ENCODE measurements at places on chromosomes 7 and 10.
A peak's percentile ranks its signal among the peaks of the same experiment; 100 is the strongest.

GRCh38 chr10:75408911-75409885 lies 7.6 kb upstream of the ZNF503 start:
- no peak for DNase-seq

DNA sequence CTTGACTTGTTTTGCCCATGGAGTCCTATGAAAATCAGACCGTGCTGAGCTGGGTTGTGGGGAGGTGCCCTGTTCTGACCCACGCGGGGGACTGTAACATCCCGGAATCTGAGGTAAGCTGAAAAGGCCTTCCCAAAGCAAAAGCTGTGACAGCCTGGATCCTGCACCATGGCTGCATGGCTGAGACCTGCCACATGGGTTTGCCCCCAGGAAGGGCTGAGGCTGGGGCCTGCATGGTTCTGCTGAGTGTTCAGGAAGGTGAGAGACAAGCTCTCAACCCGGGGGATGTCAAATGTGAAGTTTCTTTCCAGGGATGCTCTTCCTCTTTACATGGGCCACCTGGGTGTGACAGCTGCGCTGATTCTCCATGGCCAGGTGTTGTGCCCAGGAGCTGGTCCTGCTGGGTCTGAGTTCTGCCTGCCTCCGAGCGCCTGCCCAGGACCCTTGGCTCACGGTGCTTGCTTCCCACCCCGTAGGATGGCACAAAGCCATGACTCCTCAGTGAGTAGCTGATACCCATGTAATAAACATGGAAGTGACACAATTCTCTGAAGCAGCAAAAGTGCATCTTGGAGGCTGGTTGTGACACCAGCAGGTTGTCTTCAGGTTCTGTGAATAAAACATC lies 58.3 kb downstream of the VIPR2 start:
- no peak for DNase-seq

DNA sequence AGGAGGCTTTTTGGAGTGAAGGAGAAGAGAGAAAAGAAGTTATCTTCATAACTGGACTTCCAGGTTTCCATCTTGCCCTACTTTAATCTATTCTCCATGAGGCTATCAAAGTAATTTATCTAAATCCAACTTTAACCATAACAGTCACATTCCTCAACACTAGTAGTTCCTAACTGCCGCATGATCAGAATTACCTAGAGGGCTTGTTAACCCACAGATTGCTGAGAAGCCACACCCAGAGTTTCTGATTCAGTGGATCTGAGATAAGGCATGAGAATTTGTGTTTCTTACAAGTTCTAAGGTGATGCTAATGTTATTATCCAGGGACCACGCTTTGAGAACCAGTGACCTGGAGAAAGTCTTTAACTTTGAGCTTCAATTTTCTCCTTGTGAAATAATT lies 8.3 kb upstream of the COL1A2 start:
- no peak for DNase-seq

GRCh38 chr10:102230264-102230860 lies 4.3 kb downstream of the ELOVL3 start:
- DNase-seq, result no peak

- peak; percentile 79 for DNase-seq
Observed at GRCh38 chr10:100338434-100339036, 8.5 kb upstream of the SCD start.

DNA sequence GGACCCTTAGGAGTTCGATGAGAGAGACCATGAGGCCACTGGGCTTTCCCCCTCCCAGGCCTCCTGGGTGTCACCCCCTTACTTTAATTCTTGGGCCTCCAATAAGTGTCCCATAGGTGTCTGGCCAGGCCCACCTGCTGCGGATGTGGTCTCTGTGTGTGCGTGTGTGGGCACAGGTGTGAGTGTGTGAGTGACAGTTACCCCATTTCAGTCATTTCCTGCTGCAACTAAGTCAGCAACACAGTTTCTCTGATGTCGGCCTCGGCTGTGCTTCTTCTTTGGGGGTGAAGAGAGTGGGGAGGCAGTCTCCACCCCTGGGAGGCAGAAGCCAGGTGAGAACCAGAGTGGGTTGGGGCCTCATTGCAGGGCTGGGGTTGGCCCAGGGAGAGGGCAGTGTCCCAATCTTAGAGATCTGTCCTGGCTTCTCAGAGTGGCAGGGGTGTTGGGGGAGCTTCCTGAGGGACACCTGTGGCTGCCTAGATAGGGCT lies 1.5 kb downstream of the PVRIG start:
- peak; percentile 70 for DNase-seq

DNA sequence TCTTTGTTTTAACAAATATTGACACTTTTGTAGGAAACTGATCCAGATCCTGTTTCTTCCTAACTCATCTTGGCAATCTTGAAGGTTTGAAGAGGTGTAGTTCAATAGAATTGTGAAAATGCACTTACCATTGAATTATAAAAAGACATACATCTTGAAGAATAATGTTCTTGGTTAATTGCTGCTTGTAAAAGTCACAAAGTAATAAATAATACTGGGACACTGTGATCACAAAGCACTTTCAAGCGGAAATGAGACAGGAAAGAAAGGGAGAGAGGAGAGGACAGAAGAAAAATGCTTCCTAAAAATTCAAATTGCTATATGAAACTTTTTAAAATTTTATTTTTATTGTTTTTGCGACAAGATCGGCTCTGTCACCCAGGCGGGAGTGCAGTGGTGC lies 15.2 kb upstream of the NFE2L3 start:
- no peak for DNase-seq

DNA sequence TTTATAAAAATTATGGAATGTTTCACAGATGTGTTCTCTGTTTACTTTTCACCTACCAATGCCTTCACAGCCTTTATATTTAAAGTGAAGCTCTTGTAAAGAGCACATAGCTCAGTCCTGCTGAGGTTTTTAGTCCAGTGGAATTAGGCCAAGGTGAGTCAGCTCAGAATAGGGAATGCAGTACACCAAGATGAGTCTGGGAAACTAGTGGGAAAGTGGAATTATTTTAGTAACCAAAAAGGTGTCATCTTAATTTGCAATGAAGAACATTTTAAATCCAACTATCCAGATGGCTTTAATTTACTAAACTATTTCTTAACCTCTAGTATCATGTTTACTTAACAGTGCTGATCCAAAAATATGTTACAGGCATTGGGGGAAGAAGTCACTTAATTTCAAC lies 236.3 kb upstream of the CTBP2 start:
- DNase-seq, result no peak

GRCh38 chr10:102850025-102850518 lies 4.0 kb upstream of the BORCS7 start:
- no peak for DNase-seq

DNA sequence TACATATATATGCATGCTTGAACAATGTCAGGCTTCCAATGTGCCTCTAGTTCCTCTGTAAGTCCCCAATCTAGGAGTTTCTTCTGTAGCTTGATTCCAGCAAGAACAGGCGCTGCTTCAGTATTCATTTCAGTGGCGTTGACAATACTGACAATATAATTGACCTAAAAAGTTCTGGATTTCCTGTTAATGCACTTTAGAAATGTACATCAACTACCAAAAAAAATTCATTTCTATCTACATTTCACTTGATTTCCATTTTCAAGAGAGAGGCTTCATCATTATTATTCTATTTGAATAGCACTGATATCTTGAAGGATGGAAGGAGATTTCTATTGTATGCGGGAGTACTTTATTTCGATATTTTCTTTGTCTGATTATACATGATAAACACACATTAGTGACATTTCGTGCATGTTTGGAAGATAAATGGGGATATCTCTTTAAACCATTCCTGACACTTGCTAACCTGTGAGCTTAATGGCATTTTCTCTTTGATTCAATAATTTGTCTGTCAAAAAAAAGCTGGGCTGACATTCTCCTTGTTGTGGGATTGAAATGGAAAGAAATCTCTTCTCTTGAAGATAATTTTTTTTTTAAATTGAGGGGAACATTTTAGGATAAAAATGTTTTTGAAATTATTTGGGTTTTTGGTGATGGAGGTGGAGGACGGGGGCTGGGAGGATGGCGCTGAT lies 568.2 kb downstream of the LRMDA start:
- no peak for DNase-seq

GRCh38 chr10:90373911-90374310 lies 483.9 kb downstream of the HTR7 start:
- DNase-seq, result no peak

GRCh38 chr10:90007226-90007625 lies 305.8 kb downstream of the KIF20B start:
- no peak for DNase-seq

- DNase-seq, result no peak
Observed at GRCh38 chr7:48426966-48427555, 255.8 kb downstream of the ABCA13 start.

- no peak for DNase-seq
Observed at GRCh38 chr10:23358357-23358756, 13.8 kb upstream of the C10orf67 start.

DNA sequence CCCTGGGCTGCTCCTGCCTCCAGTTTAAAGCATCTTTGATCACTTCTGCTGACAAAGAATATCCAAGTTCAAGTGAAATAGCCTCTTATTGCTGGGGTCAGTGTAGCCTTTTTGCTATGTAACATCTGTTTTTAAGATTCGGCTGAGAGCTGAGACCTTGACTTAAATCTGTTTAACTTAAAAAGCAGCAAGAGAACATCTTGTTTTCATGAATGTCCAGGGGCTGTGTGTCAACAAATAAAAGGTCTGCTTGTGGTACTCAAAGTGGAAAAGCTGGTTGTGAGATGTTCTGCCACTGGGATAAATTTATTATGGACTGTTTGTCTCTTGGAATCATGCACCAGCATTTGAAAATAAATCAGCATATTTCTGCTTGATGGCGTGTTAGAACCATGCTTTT lies 73.2 kb downstream of the CALD1 start:
- DNase-seq, result no peak

- no peak for DNase-seq
Observed at GRCh38 chr7:55185321-55185802, 166.5 kb downstream of the EGFR start.

DNA sequence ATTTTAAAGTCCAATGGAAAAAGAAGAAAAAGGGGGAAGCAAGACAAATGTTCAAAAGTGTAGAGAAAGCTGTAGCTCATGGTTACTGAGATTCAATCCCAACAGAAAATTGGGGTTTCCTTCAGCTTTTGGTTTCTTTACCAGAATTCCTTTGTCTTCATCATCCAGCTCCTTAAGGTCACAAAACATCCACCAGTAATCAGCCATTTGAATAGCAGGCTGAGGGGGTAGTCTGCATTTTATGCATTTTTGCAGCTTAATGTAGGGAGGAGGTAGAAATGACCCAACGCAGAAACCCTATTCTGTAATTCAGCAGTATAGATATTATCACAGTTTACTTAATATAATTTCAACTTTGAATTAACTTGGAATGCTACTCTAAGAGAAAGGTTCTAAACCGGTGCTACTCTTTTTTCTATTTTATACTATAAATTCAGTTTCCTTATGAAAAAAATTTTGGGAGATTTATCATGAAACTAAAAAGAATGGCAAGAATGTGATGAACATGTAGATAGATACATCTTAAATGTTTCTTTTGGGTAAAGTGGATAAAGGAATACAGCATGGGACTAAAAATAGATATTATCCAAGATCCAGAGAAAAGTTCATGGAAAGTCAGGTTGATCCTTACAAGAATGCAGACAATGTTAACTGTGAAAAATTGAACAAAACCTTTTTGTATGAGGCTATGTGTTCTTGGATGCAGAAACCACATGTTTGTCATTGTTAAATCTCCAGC lies 596.9 kb downstream of the PHTF2 start:
- DNase-seq, result no peak

DNA sequence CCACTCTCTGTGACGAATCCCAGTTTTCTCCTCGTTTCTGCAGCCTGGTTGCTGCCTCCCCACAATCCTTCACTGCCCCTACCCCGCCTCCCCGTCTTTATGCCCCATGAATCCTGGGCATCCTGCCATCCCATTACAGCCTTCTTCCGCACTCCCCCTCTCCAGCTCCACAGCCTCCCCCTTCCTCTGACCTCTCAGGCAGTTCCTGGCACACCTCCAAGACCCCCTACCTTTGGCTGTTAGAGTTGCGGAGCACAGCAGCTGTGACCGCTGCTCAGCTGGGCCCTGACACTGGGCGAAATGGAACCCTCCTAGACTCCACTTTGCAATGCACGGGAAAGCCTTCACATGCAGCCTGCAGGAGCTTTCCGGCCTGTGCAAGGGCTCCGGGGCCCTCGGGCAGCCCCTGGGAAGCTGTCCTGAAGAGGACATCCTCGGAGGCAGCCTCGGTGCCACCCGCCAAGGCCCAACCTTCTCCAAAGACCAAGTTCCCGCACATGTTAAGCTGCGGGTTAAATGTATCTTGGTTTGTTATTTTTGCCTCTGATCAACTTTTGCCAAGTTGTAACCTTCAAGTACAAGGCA lies 400.7 kb upstream of the MKI67 start:
- DNase-seq, result no peak

DNA sequence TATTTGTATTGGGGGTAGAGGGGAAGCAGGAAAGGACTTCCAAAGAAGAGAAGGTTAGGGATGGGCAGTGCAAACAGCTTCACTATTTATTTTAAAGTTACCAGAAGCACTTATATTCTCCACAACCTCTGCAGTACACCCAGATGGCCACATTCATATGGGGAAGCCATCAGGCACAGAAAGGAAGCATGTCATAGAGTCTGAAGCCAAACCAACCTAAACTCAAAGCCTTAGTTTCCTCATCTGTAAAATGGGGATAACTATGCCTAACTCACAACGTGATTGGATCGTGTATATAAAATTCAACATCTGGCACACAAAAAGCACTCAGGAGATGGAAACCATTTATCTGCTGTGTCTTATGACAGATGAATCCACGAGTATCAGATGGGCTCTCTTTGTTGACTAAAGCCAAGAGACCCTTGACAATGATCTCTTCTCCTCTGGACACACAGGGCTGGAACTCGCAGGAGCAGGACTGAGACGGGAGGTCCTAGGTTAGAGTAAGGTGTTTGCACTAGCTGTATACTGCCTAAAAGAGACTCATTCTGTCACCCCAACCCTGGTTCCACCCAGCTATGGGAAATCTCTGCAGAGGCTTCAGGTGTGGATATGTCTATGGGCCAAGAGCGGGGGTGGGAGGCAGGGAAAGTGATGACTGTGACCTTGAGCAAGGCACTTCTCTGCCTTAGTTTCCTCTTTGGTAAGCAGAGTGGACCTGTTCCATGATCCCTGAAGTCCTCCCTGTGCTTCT lies 1.8 kb downstream of the KIAA1549 start:
- DNase-seq, result no peak

DNA sequence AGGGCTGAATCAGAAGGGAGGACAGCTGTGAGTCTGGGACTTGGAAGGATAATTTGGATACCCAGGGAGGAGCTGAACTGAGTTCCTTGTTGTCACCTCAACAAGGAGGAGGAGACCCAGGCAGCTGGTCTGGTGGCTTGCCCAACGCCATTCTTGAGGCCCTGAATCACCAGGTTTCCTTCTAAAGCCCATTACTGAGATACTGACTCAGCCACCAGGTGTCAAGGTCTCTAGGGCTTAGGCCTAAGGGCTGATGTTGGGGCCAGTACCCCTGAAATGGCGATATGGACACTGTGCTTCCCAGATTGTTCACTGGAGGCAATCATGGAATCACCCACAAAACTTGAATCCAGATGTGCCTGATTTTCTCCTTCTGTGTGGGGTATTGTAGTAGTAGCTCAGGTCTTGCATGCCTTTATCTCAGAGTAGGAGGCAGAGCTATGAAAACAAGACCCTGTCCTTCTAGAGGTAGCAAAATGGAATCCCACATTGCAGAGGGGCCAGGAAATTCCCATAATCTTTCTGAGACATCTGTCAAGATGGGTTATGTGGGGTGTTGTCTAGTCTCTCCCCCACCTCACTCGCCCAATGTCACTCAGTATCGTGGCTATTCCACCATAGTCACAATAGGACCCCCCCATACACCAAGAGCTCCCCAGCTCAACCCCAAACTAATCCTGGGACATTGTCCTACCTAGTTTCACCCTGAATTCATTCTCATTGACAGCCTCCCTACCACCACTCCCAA lies 1.8 kb upstream of the ATG9B start:
- no peak for DNase-seq

- DNase-seq, result no peak
Observed at GRCh38 chr10:78039743-78040142, 6.1 kb downstream of the RPS24 start.

Data from activated T-cell treated with anti-CD3 and anti-CD28 coated beads for 4 hours (primary cell).